Effector memory CD8-positive, alpha-beta T cell (primary cell): ENCODE measurements at places on chromosomes 12 and 14.

GRCh38 chr12:60724475-60724874 lies 1128.6 kb downstream of the SLC16A7 start:
- no peak for DNase-seq

- no peak for DNase-seq
Observed at GRCh38 chr12:124408822-124409517, 114.1 kb downstream of the RFLNA start.

DNA sequence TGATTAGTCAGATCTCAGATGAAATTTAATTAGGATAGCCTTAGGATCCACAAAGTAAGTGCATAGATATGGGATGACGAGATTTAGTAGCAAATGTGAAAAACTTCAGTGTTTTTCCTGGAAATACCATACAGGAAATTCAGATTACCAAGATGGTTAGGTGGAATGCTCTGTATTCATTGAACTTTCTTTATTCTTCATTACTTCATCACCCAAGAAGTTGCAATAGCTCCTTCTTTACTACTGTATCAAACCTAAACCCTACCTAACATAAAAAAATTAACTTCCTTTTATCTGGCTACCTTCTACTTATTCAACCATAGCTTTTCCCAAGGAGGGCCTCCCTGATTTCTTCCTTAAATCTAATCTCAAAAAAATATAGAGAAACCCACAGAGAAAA lies 100.4 kb downstream of the TTC6 start:
- DNase-seq = no peak

DNA sequence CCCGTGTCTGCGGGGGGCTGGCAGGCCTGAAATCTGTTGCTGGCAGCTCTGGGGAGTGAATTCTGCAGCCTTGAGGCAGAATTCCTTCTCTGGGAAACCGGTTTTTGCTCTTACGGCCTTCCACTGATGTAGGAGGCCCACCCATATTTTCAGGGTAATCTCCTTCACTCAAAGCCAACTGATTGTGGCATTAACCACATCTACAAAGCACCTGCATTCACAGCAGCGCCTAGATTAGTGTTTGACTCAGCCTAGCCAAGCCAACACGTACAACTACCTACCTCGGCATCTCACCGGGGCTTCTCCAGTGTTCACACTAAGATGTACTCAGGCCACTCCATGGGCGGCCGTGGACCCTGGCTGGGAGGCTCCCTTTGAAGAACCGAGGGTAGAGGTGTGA lies 15.8 kb downstream of the C12orf43 start:
- no peak for DNase-seq

- no peak for DNase-seq
Observed at GRCh38 chr12:105865886-105866285, 272.9 kb downstream of the NUAK1 start.

- DNase-seq = no peak
Observed at GRCh38 chr12:94760786-94761185, 110.4 kb upstream of the TMCC3 start.

GRCh38 chr12:121723200-121723599 lies 10.6 kb downstream of the TMEM120B start:
- no peak for DNase-seq

GRCh38 chr14:69303086-69303485 lies 43.1 kb downstream of the GALNT16 start:
- no peak for DNase-seq

DNA sequence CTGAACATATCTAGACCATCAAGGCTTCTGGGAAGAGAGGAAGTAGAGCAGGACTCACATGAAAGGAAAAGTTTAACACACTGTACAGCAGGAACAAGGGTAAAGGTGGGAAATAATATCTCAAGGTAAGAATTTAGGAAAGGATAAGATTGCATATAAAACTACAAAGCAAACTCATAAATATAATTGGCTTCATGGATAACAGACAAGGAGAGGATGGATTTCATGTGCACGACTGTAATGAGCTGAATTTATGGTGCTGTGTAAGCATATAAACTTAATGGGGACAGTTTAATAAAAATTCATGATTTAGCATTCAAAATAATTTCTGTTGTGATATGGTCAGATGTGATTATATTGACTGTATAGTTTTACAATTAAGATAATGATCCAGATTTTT lies 298.0 kb downstream of the GXYLT1 start:
- no peak for DNase-seq

DNA sequence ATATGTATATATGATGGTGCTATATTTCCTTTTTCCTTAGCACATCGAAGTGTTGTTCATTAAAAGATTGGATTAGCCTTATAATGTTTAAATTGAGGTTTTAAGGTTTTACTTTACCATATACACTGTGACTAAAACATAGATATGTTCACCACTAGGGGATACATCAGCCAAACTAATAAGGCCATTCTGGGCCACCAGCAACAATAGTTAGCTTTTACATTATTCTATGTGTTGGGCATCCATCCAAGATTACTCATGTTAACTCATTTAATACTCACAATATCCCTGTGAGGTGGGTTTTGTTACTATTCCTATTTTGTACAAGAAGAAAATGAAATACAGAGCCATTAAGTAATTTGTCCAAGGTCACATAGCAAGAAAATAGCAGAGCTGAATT lies 202.6 kb upstream of the AVPR1A start:
- no peak for DNase-seq

DNA sequence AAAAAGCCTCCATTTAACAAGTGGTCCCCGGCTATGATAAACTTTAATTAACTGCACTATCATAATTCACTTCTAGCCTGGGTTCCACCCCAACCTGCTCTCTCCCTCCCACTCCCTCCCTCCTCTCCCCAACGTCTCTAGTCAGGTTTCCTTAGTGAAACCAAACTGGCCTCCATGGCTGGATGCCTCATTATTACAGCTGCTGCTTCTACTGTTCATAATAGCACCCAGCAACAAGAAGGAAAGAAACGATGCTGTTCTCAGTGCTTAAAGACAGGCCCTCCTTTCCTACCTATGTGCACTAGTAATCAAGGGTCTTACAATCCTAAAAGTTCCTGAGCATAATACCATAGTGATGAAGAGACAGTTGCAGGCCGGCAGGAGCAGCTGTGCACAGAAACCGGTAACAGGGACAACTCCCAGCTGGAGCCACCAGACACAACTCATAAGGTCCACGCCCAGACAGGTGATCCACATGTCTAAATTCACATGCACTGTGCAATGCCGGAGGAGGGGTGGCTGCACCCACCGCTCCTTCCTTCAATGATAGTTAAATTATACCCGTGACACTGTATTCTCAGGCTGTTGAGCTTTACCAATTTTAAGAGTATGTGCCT lies 6.2 kb downstream of the IRF2BPL start:
- no peak for DNase-seq

- DNase-seq = no peak
Observed at GRCh38 chr12:47267571-47267970, 187.8 kb upstream of the AMIGO2 start.

GRCh38 chr12:120847392-120847791 lies 56.8 kb downstream of the SPPL3 start:
- no peak for DNase-seq

DNA sequence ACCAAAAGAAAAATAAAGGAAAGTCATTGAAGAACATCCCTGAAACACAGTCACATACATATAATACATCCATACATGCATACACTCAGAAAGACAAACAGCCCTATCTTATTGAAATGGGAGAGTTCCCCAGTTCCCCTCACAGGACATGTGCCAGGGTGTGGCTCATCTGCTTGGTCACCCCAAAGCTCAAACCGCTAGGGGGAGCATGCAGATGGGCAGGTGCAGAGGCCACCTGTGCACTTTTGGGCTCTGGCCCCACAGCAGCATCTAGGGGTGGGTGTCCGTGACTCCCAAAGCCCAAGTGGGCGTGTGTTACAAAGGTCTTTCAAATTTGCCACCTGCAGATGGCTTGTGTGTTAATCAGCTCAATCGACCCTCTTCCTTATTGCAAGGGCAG lies 75.2 kb downstream of the CMAS start:
- peak; percentile 14 for DNase-seq

DNA sequence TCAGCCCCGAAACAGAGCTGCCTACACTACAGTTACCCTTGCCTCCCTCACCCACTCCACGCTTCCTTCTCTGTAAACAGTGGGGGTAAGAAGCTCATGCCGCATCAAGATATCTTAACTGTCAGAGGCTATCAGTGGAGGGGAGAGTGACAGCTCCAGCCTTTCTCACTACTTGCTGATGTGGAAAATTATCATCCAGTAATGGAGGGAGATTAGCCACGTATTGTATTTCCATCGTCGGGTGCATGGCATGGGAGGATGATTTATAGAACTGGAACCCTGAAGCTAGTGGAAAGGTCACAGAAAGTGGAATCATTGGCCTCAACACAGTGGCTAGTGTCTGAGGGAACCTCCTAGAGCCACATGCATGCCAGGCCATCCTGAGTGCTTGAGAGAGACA lies 270.9 kb upstream of the FKBP4 start:
- no peak for DNase-seq

DNA sequence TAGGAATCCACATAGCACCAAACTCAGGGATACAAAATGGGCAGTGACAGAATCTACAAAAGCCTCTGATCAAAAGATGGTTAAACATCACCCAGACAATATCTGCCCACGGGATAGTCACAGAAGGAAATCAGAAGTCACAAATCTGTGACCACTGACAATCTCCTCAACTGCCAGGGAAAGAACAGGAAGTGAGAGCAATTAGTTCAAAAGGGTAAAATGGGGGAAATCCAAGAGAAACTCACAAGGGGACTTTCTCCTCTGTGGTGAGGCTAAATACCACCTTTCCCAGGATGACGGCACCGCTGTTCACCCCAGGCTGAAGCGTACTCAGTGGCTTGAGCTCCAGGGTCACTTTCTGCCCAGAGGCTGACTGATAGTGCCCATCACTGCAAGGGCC lies 10.7 kb downstream of the TTC5 start:
- DNase-seq = no peak

- DNase-seq = no peak
Observed at GRCh38 chr14:73613046-73613383, 698 bp downstream of the ACOT6 start.

- DNase-seq = no peak
Observed at GRCh38 chr12:116278279-116278626, 760 bp upstream of the MED13L start.

- no peak for DNase-seq
Observed at GRCh38 chr14:103009559-103009958, 47.8 kb downstream of the CDC42BPB start.

DNA sequence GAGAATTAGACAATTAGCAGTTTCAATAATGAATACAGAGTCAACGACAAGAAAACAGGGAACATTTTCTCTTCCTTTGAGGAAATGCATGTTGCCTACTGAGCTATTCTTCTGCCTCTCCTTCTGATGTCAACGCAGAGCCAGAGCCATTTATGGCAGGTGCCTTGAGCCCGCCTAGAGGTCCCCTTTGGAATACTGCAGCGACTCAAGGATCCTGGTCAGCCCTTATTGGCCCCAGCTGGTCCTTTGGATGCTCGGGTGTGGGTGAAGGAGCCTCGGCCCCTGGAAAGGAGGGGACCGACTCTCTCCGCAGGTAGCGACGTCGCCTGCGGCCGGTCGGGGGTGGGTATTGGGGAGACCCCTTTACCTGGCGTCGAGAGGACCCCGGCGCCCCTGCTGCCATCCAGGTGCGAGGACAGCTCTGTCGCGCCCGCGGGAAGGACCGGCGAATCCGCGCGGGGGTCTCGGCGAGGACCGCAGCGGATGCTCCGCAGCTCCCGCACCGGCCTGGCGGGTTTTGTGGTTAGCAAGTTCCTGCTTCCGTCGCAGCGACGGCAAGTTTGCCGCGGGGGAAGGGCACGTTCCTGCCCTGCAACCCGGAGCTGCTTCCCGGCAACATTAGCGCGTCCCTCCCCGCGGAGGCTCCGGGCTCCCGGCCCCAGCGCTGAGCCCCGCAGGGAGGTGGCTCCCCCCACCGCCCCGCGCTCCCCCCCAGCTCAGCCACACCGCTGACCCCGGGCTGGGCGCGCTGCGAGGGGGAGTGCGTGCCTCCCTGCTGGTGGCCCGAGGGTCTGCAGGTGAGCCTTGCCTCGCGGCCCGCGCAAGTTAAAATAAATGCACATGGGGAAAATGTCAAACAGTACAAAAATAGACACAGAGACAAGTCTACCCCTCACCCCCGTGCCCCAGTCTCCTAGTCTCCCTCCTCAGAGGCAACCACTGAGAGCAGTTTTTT lies at the start of gene MANSC1:
TSS of gene MANSC1 (minus strand) at position 532 of the 955 bp plus-strand sequence. CDS start 6,928 bp downstream, outside the sequence.
- peak; percentile 22 for DNase-seq

DNA sequence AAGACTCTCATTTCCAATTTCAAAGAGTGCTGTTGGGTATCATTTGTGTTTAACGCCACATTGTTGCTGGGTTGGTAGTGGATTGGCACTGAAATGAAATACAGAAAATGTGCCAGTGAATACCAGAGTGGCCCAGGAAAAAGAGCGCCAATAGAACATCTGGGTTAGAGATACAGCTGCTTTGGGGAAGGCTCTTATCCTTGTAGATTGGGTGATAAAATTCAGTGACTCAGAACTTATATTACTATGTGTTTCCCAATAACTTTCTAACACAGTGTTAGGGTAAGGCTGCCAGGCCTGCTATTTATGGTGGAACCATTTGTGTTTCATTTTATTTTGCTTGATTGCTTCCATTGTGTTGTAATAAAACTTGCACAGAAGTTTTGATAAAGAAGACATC lies 168.2 kb upstream of the SSTR1 start:
- DNase-seq = no peak

DNA sequence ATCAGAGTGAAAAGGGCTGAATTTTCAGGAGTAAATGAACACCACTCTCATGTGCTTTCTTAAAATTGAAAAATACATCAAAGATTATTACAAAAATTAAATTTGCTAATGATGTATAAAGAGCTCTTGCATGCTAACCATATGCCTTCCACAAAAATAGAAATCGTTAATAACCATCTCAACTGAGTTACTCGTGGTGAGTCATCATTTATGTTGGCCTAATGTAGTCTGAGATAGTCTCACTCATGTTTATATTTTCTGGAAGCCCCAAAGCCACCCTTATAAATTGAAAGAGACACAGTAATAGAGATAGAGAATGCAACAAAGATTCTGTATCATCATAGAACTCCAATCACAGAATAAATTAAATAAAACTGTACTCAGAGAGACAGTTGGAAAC lies 131.2 kb downstream of the KCNH5 start:
- no peak for DNase-seq

DNA sequence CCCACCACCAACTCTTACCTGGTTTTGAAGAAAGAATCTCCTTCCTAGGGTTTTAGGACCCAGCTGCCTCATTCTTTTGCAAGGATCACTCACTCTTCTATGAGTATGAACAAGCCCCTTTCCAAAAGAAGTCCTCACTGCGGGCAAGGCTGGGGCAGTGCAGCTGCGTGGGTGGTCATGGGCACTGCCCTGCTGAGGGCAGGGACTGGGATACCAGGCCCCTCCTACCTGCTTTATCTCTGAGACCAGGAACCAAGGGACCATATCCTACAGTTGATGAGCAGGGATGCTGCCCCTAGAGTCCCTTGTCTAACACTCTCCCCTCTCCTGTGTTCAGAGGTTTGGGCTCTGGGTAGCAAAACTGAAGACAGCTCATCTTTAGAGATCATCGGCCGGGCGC lies 20.5 kb downstream of the HPD start:
- DNase-seq = no peak

GRCh38 chr14:102201353-102201738 lies 61.6 kb downstream of the WDR20 start:
- no peak for DNase-seq

GRCh38 chr12:93741659-93742109 lies 64.5 kb downstream of the CRADD start:
- no peak for DNase-seq
